Uterus (tissue), 4 donors: ENCODE measurements at places on chromosomes 11 and 22. TPM values are rescaled to one million over a fixed set of nuclear protein-coding genes. Genes with fewer than 3 reads are reported as not detected.
A peak's percentile ranks its signal among the peaks of the same experiment; 100 is the strongest.

Gene MS4A6A
- 51.7 TPM for total RNA-seq

DNA sequence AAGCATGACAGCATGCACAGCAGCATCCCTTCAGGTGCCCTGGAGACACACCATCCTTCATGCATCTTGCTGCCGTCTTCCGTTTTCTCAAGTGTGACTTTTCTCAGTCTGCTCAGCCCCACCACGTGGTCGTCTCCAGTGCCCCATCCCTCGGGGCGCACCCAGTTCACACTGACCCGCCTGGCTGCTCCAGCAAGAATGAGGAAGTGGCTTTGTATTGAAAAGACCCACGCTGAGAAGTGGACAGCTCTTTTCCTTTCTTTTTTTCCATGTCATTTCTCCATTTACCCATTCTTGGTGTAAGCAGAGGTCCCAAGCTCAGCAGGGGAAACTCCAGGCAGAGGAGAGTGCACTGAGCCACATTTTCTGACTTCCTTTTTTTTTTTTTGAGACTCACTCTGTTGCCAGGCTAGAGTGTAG, 14.5 kb downstream of the SERPINH1 start:
- DNase-seq = no peak

Gene MS4A4A
- 17.6 TPM for total RNA-seq

GRCh38 chr22:20238536-20238900, 29.6 kb downstream of the RTN4R start:
- DNase-seq = peak; percentile 43

- no peak for DNase-seq
These were observed 120.7 kb downstream of the TIMP3 start for GRCh38 chr22:32922186-32922585.

DNA sequence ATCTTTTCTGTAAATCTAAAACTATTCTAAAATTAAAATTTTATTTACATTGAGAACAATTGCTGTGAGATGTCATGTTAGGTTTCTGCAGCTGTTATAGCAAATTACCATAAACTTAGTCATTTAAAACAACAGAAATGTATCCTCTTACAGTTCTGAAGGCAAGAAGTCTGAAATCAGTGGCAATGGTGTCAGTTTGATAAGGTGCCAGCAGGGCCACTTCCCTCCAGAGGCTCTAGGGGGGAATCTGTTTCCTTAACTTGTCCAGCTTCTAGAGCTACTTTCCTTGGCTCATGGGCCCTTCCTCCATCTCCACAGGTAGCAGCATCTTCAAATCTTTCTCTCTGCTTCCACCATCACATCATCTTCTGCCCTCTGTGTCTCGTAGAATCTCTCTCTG, 23.0 kb downstream of the MOGAT2 start:
- no peak for DNase-seq

- no peak for DNase-seq
These were observed 333.0 kb upstream of the NARS2 start for GRCh38 chr11:78907636-78908035.

GRCh38 chr11:3808861-3809623, 682 bp downstream of the PGAP2 start:
- DNase-seq = no peak

DNA sequence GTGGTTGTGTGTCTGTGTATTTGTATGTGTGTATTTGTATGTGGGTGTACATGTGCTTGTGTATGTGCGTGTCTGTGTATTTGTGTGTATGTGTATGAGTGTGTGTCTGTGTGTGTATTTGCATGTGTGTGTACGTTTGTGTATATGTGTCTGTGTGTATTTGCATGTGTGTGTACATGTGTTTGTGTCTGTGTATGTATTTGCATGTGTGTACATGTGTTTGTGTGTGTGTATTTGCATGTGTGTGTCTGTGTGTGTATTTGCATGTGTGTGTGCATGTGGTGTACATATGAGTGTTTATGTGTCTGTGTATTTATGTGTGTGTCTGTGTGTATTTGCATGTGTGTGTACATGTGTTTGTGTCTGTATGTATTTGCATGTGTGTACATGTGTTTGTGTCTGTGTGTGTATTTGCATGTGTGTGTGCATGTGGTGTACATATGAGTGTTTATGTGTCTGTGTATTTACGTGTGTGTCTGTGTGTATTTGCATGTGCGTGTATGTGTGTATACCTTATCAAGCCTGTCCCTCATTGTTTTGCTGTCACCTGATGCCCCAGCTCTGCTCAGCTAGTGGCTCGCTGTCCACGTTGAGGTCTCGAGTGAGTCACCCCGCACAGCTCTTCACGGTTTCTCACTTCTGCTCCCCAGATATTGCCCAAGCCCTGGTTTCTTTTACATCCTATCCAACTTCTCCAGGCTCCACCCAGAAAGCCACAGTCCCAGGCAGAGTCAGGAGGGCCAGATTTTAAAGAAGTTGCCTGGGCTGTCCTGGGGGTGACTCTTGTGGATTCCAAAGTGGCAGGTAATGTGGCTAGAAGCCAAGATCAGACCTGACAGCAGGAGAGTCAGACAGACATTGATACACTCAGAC, 15.2 kb downstream of the MB start:
- no peak for DNase-seq

DNA sequence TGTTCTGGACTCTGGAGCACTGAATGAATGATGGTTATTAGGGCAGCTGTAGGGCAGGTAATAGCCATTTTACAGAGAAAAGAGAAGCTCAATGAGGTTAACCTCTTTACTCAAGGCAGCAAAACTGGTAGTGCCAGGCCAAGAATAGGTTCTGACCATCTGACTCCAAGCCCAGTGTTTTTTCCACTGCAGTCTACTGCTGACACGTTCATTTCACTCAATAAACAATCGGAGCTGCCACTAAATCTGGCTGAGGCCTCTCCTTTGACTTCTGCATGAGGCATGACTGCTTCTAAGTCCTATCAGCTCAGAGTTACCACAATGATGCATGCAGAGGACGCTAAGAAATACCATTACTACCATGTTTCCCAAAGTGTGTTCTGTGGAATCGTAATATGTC, 117.6 kb downstream of the ARL14EP start:
- DNase-seq = no peak
